ENCODE measurements at places on chromosomes 5 and 9.

DNA sequence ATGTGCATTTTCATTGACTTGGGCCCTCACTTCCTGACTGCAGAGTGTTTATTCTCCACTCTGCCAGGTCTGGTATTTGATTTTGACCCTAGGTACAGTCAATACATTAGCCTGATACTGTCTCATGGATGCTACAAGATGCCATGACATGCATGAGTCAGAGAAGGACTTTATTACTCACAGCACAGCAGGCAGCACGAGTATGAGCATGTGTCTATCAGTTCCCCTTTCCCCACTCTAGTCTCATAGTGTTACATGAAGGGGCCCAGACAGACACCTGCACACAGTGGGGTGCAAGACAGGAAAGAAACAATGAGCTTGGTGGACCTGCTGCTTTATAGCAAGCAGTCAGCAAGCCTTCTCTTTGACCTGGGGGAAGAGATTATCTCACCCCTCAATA, 19.6 kb downstream of the ITGA2 start:
- DNase-seq = no peak

DNA sequence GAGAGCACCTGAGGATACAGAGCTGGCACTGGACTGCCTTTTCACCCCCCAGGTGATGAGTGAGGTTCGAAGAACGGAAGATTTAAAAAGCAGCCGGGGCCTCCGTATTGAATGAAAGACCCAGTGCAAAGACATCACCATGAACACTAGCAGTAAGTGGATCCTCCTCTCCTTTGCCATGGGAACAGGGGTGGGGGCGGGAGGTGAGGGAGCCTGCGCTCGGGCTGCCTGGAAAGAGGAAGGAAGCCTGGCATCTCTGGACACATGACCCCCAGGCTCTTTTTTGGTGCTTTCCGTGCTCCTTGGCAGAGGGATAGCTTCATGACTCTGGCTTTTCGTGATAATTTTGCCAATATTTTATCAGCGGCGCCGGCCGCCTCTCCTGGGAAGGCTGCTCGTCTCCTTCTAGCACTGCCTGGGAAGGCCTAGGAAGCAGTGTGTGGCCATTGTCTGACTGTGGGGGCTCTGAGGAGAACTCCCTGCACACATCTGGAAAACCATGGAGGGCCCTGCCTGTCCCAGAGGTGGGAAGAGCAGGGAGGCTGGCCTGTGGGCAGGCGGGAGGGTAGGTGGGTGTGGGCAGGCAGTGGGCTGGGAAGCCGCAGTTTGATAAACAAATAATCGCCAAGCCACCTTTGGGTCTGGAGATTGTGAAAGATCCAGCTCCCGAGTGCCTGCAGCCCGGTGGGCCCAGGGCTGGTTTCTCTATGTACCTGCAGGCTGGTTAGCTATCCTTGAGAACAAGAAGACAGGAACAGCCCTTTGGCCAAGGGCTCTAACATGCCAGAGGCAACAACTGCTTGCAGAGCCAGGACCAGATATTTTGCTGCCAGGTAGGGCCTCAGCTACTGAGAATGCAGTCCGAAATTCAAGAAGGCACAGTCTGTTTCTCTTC, 911 bp downstream of the ABLIM3 start:
- no peak for DNase-seq

GRCh38 chr9:134349936-134350335, 23.7 kb downstream of the RXRA start:
- no peak for DNase-seq

- no peak for DNase-seq
Measured at GRCh38 chr9:115598751-115599150, 480.8 kb upstream of the TNC start.

DNA sequence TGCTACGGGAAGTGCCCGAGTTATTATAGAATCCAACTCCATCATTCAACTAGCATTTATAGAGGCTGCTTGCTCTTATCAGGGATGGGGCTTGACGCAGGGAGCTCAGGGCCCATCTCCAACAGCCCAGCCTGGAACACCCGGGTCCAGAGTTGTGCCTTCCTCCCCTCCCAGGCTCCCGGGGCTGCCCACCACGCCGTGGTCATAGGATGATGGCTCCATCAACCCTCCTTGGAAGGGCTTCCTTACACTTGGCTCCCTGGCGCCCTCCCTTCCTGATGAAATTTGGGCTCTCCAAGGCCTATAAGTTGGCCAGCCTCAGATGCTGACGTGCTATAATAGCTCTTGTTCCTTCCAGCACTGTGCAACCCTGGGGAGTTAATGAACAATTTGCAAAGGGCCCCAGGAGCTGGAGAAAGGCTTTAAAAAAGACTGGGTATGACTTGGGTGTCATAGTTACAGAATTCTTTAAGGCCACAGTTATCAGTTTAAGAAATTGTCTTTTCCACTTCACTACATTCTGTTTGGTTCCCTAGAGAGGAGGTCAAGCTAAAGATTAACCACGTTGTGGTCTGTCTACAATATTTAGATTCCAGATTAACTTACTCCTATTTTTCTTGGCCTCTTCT, 42.5 kb upstream of the GADD45G start:
- no peak for DNase-seq

DNA sequence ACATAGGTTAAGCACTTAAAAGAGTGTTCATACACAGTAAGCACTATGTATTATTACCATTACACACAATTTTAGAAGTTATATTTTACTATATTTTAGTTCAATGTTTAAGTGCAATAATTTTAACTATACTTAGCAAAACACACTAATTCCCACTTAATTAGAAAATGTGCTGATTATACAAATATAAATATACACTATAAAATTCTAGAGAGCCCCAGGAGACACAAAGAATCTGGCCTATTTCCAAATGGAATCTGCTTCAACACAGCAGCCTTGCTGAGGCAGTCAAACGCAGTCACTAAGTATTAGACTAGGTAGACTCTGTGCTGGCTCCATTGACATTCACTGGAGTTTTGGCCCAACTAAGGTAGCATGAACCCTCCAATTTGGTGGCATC, 160.9 kb downstream of the CETN3 start:
- no peak for DNase-seq

DNA sequence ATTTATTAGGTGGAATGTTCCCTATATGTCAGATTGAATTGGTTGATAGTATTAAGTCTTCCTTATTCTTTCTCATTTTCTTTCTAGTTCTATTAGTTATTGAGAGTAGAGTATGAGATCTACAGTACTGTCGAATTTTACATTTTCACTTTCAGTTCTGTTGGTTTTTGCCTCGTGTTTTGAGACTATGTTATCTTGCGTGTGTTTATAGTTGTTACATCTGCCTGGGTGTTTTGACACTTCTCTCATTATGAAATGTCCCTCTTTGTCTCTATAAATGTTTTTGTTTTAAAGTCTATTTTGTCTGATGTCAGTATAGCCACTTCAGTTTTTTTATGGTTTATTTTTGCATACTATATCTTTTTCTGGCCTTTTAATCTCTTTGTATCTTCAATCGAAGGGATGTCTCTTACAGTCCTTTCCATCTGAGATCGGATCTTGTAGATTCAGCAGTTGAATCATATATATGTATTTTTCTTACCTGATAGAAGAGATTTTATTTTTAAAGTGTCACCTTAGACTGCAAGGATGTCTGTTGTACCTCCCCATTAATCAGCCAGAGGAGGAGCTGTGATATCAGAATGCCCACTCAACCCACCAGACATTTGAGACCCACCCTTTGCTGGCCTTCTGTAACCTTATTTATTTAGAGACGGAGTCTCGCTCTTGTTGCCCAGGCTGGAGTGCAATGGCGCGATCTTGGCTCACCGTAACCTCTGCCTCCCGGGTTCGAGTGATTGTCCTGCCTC, 20.7 kb downstream of the EHMT1 start:
- DNase-seq = no peak

- DNase-seq = no peak
Measured at GRCh38 chr9:131839281-131840084, 99.6 kb upstream of the RAPGEF1 start.

GRCh38 chr5:94577466-94578245, 40.7 kb downstream of the KIAA0825 start:
- DNase-seq = no peak

- DNase-seq = no peak
Measured at GRCh38 chr9:134057307-134057657, 10.5 kb downstream of the BRD3 start.

- no peak for DNase-seq
Measured at GRCh38 chr5:59358005-59358861, 535.3 kb downstream of the PDE4D start.

- no peak for DNase-seq
Measured at GRCh38 chr9:109256336-109256735, 64.5 kb downstream of the EPB41L4B start.

GRCh38 chr9:87763286-87763685, 37.4 kb downstream of the CTSL start:
- DNase-seq = no peak
